ENCODE measurements at places on chromosomes 11 and 22. TPM values are rescaled to one million over a fixed set of nuclear protein-coding genes. Genes with fewer than 3 reads are reported as not detected.

Gene SCN4B
- not detected for total RNA-seq

Gene C11orf87
- not detected for total RNA-seq

Gene RBX1
- 76.8 TPM for total RNA-seq

Gene RBMXL2
- total RNA-seq = not detected

Gene FAT3
- 23.1 TPM for total RNA-seq

DNA sequence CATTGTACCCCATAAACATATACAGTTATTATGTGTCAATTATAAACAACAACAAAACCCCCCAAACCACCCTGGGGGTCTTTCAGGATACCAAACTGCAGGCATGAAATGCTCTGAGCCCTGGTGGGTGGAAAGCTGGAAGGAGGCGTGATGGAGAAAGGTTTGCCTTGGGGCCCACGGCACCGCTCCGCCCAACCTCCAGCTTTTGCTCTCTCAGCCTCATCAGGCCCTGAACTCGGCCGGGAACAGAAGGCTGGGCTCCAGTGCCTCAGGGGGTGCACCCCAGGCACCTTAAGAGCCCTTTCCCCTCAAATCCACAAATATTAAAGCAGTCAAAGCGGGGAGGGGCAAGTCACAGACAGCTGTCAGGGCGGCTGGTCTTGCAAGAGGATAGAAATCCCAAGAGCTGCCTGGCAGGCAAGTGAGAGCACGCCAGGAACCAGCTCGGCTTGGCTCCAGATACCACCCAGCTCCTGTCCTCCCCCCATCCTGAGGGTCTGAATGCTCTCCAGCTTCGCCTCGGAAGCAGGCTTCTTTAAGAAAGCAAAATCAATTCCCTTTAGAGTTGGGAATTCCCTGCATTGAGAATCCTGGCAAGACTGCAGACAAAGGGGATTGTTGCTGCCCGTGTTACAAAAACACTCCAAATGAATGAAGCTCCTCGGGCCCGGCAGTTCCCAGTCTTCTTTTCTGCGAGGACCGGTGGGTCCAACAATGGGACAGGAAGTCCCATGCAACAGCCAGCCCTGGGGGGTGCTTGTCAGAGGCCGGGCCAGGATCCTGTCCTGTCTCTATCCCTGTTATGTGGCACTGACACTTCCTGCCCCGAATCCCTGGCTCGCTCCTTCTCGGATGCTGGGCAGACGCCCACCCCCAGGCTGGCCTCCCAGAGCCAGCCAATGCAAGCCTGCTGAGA lies 80.8 kb downstream of the NAT10 start:
- H3K27ac ChIP-seq = peak overlapping the region; percentile 38
- H3K36me3 ChIP-seq = no peaks in the 10 kb centered on the region
- peak; percentile 38 for DNase-seq
- H3K4me3 ChIP-seq = peak overlapping the region; percentile 34
- peaks cover 11% of the 10 kb centered on the region for H3K4me1 ChIP-seq
- H3K27me3 ChIP-seq = no peaks in the 10 kb centered on the region

GRCh38 chr11:47175746-47176327 lies 842 bp downstream of the ARFGAP2 start:
- H3K4me3 ChIP-seq = peak overlapping the region; percentile 97
- peaks cover 26% of the 10 kb centered on the region for H3K36me3 ChIP-seq
- H3K4me1 ChIP-seq = no peaks in the 10 kb centered on the region
- no peaks in the 10 kb centered on the region for H3K27me3 ChIP-seq
- DNase-seq = no peak

GRCh38 chr11:36109850-36110606 lies 166.2 kb downstream of the LDLRAD3 start:
- no peak for DNase-seq
- H3K27ac ChIP-seq = no peak overlapping the region
- peaks cover 57% of the 10 kb centered on the region for H3K36me3 ChIP-seq
- peaks cover 3% of the 10 kb centered on the region for H3K4me1 ChIP-seq

DNA sequence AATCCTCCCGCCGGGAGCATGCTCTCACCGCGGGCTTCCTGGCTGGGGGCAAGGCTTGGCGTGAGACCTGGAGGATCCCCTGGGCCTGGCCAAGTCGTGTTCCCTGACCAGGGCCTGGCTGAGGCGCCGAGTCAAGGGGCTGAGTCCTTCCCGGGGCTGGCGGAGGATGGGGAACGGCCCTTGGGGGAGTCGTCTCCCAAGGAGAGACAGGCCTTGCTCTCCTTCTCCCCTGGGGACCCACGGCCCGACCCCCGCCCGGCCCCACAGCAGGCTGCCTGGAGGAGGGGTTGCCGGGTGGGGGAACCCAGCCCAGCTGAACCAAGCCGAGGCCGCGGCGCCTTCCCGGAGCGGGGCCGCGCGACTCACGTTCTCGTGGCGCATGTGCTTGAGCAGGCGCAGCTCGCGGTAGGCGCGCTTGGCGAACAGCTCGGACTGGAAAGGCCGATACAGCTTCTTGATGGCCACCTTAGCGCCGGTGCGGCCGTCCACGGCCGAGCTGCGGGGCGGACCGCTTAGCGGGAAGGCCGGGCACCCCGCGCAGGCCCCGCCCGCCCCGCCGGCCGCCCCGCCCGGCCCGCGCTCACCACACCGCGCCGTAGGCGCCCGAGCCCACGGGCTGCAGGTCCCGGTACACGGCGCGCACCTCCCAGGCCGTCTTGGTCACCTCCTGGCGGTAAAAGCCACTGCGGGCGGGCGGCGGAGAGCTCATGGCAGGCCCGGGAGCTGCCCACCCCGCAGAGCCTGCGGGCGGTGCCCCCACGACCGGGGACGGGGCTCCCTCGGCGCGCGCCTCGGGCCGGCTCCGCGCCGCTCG lies 475 bp downstream of the MAPK12 start:
- peak; percentile 74 for DNase-seq
- peak overlapping the region; percentile 53 for H3K27ac ChIP-seq
- H3K36me3 ChIP-seq = no peaks in the 10 kb centered on the region
- peaks cover 17% of the 10 kb centered on the region for H3K4me1 ChIP-seq

DNA sequence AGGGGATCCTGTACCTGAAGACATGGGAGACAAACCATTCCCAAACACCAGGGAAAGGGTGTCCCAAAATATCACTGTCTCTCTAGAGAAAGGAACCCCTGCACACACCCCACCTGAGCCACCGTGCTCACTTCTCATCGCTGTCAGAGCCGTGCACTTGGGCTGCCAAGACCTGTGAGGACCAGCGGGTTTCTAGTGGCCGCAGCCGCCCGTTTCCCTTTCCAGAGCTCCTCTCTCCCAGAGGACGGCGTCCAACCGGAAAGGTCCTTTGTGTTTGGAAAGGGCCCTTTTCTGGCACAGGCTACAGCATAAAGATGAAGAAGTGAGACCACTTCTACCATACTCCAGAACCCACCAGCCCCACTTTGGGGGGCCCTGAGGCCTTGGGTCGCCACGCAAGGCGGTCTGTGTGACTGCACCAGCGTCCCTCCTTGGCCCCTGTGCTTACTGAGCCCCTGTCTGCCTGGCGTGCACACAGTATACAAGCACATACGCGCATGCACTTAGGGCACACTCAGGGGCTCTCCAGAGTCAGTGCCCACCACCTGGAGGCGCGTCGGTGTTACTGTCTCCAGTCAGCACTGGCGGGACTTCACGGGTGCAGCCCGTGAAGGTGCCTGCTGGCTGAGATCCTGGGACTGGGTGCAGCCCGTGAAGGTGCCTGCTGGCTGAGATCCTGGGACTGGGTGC lies 381.8 kb downstream of the TBC1D22A start:
- no peak overlapping the region for H3K27ac ChIP-seq
- H3K27me3 ChIP-seq = no peaks in the 10 kb centered on the region
- no peak overlapping the region for H3K4me3 ChIP-seq
- H3K36me3 ChIP-seq = no peaks in the 10 kb centered on the region
- no peak for DNase-seq

DNA sequence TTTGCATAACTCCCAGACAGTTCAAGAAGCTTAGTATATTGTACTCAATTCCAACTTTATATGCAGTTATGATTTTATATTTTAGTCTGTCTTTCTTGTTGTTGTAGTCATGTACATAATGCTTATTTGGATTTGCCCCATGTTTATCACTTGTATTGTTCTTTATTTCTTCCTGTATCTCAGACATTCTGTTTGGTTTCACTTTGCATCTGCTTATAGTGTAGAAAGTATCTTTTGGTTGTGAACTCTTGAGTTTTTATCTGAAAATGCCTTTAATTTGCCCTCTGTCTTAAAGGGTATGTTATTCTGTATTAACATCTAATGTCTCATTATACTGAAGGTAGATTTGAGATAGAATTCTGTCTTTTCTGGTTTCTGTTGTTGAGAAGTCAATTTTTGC lies 275.4 kb downstream of the DYNC2H1 start:
- no peak for DNase-seq
- H3K4me1 ChIP-seq = no peaks in the 10 kb centered on the region
- no peaks in the 10 kb centered on the region for H3K27me3 ChIP-seq
- H3K36me3 ChIP-seq = no peaks in the 10 kb centered on the region
- H3K27ac ChIP-seq = no peak overlapping the region
- no peak overlapping the region for H3K4me3 ChIP-seq

GRCh38 chr11:33211580-33211979 lies 45.6 kb upstream of the HIPK3 start:
- H3K27me3 ChIP-seq = no peaks in the 10 kb centered on the region
- peaks cover 4% of the 10 kb centered on the region for H3K4me1 ChIP-seq
- no peaks in the 10 kb centered on the region for H3K36me3 ChIP-seq
- H3K27ac ChIP-seq = no peak overlapping the region
- no peak overlapping the region for H3K4me3 ChIP-seq

GRCh38 chr22:48889209-48889830 lies 938.4 kb downstream of the BRD1 start:
- peaks cover 49% of the 10 kb centered on the region for H3K27me3 ChIP-seq
- no peak overlapping the region for H3K27ac ChIP-seq
- no peak for DNase-seq
- H3K4me3 ChIP-seq = no peak overlapping the region

DNA sequence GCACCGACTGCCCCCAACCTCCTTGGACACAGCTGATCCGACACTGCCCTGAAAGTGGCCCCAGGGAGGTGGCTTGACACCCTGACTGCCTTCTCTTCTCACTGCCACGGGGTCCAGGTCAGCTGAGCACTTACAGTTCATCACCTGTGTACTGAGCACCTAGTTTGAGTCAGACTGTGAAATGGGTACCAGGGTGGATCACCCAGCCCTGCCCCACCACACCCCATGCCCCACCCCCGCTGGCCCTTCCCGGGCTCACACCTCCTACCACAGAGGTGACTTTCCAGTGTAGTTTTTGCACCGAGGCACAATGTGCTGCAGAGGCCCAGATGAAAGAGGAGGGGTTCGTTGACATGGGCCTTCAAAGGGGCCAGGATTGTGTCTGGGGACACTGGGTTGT lies 59.5 kb downstream of the PRDM11 start:
- DNase-seq = no peak
- no peak overlapping the region for H3K27ac ChIP-seq
- no peaks in the 10 kb centered on the region for H3K27me3 ChIP-seq

DNA sequence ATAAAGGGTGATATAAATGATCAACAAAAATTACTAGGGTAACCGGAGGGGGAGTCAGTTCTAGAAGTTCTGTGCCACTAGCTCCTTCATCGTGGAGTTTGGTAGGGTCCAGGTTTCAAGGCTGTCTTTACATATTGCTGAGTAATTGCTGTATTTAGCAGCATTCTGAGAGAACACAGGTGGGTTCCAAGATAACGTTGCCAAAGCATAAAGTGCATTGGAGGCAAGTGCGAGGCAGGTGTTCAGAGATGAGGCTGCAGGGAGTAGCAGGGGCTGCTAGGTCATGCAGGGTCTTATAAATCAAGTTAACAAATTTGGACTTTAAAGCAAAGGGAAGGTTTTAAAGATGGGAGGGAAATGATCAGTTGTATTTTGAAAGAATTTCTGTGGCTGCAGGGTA lies 17.8 kb downstream of the SGSM3 start:
- no peaks in the 10 kb centered on the region for H3K4me1 ChIP-seq
- H3K27me3 ChIP-seq = no peaks in the 10 kb centered on the region
- no peak overlapping the region for H3K27ac ChIP-seq
- no peaks in the 10 kb centered on the region for H3K36me3 ChIP-seq
- H3K4me3 ChIP-seq = no peak overlapping the region

DNA sequence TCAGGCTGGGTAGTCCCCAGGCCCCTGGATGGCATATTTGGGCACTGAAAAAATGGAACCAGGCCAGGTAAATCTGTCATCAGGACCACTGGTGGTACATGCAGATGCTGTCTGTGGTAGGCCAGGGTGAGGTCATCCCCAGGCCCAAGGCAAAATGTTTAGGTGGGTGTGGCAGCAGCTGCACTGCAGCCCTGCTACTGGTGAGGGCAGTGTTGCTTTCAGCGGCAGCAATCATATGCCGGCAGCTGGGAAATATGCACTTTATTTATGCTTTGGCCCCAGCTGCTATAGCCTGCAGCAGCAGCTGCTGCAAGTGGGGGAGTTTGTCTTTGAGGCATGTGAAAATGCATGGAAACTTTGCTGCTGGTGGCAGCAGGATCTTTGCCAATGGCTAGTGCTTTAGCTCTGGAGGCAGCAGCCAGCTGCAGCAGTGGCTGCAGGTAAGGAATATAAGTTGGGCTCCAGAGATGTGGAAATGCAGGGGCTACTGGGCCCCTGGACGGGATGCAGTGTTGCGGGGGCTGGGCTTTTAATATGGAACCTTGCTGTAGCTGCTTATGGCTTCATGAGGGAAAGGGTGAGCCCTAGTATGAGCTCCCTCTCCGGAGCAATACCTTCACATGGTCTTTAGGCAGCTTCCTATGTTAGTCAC lies 365.7 kb upstream of the CADM1 start:
- H3K4me3 ChIP-seq = no peak overlapping the region
- H3K36me3 ChIP-seq = no peaks in the 10 kb centered on the region
- H3K27me3 ChIP-seq = no peaks in the 10 kb centered on the region
- H3K4me1 ChIP-seq = no peaks in the 10 kb centered on the region

GRCh38 chr22:27670701-27671412 lies 130.7 kb downstream of the MN1 start:
- peak overlapping the region; percentile 81 for H3K27ac ChIP-seq
- no peaks in the 10 kb centered on the region for H3K27me3 ChIP-seq
- no peak overlapping the region for H3K4me3 ChIP-seq
- peak; percentile 92 for DNase-seq
- H3K4me1 ChIP-seq = peaks cover 26% of the 10 kb centered on the region
- H3K36me3 ChIP-seq = no peaks in the 10 kb centered on the region

DNA sequence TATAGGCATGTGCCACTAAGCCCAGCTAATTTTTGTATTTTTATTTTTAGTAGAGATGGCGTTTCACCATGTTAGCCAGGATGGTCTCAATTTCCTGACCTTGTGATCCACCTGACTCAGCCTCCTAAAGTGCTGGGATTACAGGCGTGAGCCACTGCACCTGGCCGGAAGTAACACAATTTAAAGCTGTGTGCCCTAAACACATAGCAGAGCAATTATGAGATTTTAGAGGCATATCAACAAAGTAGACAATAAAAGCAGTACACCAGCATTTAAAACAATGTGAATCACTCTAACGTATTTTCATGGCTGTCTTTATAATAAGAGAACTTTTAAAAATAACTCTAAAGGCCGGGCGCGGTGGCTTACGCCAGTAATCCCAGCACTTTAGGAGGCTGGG lies 42.4 kb downstream of the PRR14L start:
- peaks cover 19% of the 10 kb centered on the region for H3K36me3 ChIP-seq
- no peaks in the 10 kb centered on the region for H3K27me3 ChIP-seq
- H3K4me3 ChIP-seq = no peak overlapping the region
- H3K4me1 ChIP-seq = no peaks in the 10 kb centered on the region

- no peak overlapping the region for H3K27ac ChIP-seq
- no peak for DNase-seq
- peaks cover 15% of the 10 kb centered on the region for H3K36me3 ChIP-seq
- H3K4me3 ChIP-seq = no peak overlapping the region
These were observed 14.0 kb downstream of the SERPINH1 start for GRCh38 chr11:75576017-75576416.

Data from SJCRH30 (cell line).